ENCODE measurements at places on chromosomes 6 and 20.

GRCh38 chr20:46359233-46359751 is 47.1 kb downstream of the ELMO2 start:
- no peak for DNase-seq

GRCh38 chr20:36784900-36785299 is 11.3 kb upstream of the DSN1 start:
- DNase-seq, result no peak

DNA sequence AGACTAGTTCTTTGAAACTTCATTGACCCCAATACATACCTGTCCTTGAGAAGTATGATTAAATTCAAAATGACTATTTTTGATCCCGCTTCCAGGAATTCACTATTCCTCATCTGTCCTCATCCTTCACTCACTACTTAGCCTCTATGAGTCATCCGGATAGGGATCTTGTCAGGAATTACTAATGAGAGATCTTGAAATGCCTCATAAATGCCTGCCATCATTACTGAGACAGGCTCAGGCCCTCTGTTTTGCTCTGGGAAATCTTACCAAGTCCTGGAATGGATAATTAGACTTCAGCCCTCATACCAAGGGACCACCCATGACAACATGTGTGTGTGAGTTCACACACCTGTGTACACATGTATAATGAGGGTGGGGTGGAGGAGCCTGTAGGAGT is 2.8 kb upstream of the CYP24A1 start:
- no peak for DNase-seq

DNA sequence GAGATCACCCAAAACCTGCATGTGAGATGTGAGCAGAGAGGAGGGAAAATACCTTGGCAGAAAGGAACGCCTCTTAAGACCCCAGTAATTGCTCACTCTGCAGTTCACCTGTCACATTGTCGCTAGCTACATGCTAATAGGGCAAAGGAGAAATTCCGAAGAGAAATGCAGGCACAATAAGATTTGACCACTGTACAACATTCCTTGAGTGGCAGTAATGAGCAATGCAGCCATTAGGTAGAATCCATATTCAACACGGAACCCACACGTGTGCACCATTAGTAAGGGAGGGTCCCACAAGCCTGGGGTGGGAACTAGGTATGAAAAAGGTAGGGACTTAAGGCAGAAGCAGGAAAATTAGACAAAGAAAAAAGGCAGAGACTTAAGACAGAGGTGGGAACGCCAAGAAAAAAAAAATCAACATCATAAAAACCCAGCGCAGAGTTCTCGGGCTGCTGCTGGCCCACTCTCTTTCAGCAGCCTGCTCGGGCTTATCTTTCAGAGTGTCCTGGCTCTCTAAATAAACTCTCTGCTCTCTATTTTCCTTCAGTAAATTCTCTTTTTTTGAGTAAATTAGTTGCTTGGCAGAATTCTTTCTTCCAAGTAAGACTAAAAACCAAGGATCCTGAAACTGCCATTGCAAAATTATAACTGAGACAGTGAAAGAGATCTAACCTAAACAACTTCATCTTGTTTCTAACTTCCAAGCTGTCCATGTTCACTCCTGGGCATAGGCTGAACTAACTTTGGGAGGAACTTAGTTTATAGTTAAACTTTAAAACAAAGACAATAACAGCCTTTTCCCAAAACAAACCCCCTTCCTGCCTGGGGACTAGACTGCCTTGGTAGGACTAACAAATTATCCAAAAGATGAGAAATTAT is 116.5 kb downstream of the CD24 start:
- DNase-seq, result no peak

GRCh38 chr6:89146718-89147700 is 1.2 kb downstream of the PM20D2 start:
- DNase-seq, result peak; percentile 26

DNA sequence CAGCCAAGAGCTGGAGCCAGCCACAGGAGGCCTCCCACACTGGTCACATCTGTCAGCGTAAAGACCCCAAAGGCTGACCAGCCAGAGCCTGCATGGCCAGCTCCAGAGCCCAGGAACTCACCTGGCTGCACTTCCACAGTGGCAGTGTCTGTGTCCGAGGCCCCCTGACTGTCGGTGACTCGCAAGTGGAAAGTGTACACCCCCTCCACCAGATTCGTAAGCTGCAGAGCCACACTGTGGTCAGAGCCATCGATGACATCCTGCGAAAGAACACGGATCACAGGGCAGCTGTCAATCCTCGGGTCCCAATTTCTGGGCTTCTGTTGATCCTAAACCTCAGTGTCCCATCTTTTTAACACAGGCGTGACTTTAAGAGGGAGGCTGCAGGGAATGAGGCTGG is 69.3 kb downstream of the ALDH5A1 start:
- DNase-seq, result no peak

DNA sequence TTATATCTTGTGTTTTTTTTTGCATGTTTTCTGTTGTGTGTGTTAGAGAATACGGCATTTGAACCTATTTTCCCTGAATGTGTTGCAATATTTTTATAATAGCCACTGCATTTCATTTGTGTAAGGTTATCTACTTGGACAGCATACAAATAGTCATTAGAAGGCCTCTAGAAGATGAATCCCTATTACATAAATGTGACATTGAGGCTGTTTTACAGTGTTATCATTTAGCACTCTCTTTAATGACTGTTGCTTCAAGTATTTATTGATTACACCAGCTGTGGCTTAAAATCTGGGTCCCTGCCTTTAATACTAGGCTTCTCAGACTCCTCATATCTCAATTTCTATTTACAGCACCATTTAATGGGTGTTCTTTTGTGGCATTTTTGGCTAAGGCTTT is 465.8 kb downstream of the FRK start:
- DNase-seq, result no peak

DNA sequence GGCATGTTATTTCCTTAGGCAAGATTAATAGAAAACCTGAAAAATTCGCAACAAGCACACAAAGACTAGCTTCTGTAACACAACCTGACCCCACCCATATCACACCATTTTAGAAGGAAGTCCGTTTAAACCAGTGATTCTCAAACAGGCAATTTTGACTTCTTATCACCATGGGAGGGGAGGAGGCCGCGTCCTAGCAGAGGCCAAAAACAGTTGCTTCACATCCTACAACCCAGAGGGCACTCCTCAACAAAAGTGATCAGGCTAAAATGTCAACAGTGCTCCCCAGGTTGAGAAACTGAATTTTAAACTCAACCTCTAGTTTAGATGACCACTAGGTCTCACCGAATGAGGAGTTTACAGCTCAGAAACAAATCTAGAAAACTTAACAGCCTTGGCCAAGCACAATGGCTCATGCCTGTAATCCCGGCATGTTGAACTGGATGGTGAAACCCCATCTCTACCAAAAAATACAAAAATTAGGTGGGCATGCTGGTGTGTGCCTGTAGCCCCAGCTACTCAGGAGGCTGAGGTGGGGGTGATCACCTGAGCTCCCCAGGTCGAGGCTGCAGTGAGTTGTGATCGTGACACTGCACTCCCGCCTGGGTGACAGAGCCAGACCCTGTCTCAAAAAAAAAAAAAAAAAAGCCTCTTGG is 3.4 kb downstream of the SNX5 start:
- DNase-seq, result no peak

- no peak for DNase-seq
These were observed 50.0 kb downstream of the SOBP start for GRCh38 chr6:107539849-107540464.

DNA sequence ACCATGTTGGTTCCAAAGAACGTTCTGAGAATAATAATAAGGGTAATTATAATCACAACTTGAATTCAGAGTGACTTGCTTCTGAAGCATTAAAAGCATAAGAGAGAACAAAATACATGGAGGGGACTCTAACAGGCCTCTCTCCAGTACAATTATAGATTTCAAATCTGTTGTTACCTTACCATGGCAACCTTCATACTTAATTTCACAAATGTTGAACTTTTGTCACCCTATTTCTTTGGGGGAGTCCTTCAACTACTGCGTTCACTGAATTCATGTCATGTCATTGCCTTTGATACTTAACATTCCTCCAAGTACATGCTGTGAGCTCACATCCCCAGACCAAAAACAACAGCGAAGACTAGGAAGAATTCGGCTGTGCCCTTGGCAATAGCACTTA is 104.0 kb downstream of the MKKS start:
- no peak for DNase-seq

GRCh38 chr6:40550202-40551101 is 36.7 kb downstream of the LRFN2 start:
- DNase-seq, result no peak

DNA sequence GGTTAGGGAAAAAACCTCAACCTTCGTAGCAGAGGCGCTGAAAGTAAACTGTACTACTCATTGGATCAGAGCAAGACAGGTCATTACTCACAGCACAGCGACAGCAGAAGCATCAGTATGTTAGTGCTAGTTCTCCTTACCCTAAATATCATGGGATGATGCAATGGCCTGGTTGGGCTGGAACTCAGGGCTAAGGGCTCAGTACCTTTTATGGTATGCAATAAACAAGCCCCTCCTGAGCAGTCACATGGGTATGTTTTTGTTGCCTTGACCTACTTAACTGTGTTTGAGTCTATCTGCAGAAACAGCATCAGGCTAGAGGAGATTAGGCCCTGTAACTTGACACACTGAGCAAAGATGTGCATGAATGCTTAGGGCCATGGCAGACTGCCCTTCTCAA is 369.4 kb upstream of the IMPG1 start:
- no peak for DNase-seq

DNA sequence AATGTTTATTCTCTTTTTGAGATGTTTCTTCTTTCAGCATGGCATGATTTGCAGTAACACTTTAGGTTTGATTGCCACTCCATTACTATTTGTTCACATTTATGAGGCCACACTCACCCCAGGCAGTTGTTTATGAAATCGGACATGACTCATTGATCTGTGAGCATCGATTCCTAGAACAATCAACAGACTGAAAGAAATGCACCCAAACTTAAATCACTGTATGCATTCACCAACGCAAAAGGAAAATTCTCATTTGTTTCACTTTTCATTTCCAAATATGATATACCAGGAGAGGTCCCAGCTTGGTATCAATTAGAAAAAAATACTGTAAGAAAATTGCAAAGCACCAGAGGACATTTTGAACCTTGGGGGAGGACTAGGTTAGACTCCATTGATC is 5.4 kb upstream of the GJA10 start:
- DNase-seq, result no peak

- DNase-seq, result no peak
These were observed 67.2 kb upstream of the SMLR1 start for GRCh38 chr6:130760006-130760405.

GRCh38 chr6:147095316-147095715 is 108.9 kb upstream of the STXBP5 start:
- DNase-seq, result no peak

DNA sequence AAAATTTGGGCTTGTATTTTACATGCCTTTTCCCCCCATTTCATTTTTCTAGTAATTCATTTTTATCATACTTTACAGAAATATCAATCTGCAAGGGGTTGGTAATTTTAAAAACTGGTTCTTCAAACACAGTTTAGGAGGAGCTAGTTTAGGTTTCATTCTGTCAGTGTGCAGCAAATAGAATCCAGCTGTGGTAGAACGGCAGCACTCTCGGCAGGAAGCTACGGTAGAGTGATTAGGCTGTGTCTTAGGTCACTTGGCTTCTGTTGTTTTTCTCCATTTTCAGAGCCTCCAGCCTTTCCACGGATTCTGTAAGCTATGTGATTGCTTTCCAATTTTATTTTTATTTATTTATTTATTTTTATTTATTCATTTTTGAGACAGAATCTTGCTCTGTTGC is 32.7 kb downstream of the TLDC2 start:
- DNase-seq, result no peak

- DNase-seq, result no peak
These were observed 66.6 kb downstream of the EZR start for GRCh38 chr6:158752613-158753012.

DNA sequence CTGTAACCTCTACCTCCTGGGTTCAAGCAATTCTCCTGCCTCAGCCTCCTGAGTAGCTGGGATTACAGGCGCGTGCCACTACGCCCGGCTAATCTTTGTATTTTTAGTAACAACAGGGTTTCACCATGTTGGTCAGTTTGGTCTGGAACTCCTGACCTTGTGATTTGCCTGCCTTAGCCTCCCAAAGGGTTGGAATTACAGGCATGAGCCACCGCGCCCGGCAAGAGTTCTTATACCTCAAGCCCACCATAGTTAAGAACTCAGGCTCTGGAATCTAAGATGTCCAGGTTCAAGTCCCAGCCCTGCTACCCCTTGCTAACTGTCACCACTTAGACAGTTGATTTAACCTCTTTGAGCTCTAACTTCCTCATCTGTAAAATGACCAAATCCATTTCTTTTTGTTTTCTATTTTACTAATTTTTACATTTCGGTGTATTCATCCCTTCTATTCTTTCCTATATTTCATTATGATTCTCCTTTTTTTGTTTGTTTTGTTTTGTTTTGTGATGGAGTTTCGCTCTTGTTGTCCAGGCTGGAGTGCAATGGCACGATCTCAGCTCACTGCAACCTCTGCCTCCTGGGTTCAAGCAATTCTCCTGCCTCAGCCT is 104.8 kb upstream of the ZNF217 start:
- no peak for DNase-seq

GRCh38 chr6:56144538-56145324 is 102.6 kb downstream of the COL21A1 start:
- no peak for DNase-seq

DNA sequence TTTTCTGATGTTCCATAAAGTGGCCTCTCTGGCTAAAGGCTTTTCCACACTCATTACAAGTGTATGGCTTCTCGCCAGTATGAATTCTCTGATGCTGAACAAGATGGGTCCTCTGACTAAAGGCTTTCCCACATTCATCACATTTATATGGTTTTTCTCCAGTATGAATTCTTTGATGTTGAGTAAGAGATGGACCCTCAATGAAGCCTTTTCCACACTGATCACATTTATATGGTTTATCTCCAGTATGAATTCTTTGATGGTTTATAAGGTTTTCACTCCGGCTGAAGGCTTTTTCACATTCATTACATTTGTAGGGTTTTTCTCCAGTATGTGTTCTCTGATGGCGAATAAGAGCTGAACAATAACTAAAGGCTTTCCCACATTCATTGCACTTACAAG is 20.4 kb downstream of the ZNF184 start:
- DNase-seq, result no peak

GRCh38 chr6:27550692-27551091 is 77.8 kb upstream of the ZNF184 start:
- DNase-seq, result no peak

GRCh38 chr20:37295001-37295400 is 5.5 kb downstream of the MANBAL start:
- DNase-seq, result no peak

Measured in stimulated activated naive CD4-positive, alpha-beta T cell treated with Interleukin-2 at 50 U/mL for 16 hours (primary cell).